ENCODE measurements at places on chromosomes 1 and 21. TPM values are rescaled to one million over a fixed set of nuclear protein-coding genes. Genes with fewer than 3 reads are reported as not detected.
A peak's percentile ranks its signal among the peaks of the same experiment; 100 is the strongest.

GRCh38 chr21:32463889-32464300 is 51.4 kb downstream of the EVA1C start:
- H3K27me3 ChIP-seq = no peaks in the 10 kb centered on the region
- H3K4me3 ChIP-seq = no peak overlapping the region
- no peak for DNase-seq
- no peaks in the 10 kb centered on the region for H3K4me1 ChIP-seq

- no peak overlapping the region for H3K27ac ChIP-seq
- no peaks in the 10 kb centered on the region for H3K4me1 ChIP-seq
- no peaks in the 10 kb centered on the region for H3K36me3 ChIP-seq
- no peaks in the 10 kb centered on the region for H3K27me3 ChIP-seq
- no peak for DNase-seq
Measured at GRCh38 chr1:17540255-17541001, 930 bp downstream of the ARHGEF10L start.

OR2T35 gene
- total RNA-seq = not detected

DNA sequence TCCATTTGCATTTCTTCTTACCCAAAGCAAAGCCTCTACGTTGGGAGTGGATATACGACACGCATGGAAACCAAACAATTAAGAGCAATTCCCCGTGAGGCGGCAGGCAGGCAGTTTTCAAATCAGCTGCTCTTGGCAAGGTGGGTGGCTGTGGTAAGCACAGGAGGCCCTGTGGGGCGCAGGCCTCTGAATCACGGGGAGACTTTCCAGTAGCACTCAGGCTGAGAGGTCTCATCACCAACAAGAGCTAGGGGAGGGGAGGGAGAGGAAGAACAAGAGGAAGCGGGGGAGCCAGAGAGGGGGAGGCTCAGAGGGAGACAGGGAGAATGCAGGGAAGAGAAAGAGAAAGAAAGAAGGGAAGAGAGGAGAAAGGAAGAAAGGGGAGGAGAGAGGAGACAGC is 56.4 kb downstream of the MT1HL1 start:
- DNase-seq = no peak
- H3K4me1 ChIP-seq = no peaks in the 10 kb centered on the region
- H3K27ac ChIP-seq = no peak overlapping the region
- H3K4me3 ChIP-seq = no peak overlapping the region
- no peaks in the 10 kb centered on the region for H3K36me3 ChIP-seq

ERICH3 gene
- total RNA-seq = not detected

DNA sequence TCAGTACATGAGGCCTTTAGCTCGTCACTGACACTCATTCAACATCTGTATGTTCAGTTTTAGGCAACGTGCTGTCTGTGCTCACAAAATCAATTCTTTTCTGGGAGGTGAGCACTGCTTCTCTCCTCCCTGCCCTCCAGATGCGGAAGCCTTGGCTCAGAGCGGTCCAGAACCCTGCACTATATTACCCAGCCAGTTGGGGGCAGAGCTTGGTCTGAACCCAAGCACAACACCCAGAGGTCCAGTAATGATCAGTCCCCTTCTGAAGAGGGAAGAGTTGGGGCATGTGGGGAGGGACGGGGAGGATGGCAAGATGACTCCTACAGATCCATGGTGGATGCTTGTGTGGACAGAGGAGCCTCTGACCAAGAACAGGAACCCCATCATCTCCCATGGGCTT is 5.6 kb upstream of the DSCAM start:
- H3K27me3 ChIP-seq = no peaks in the 10 kb centered on the region
- H3K4me1 ChIP-seq = no peaks in the 10 kb centered on the region
- H3K4me3 ChIP-seq = no peak overlapping the region
- DNase-seq = no peak
- no peak overlapping the region for H3K27ac ChIP-seq
- H3K36me3 ChIP-seq = no peaks in the 10 kb centered on the region

- peak overlapping the region; percentile 88 for H3K4me3 ChIP-seq
- no peak for DNase-seq
- no peaks in the 10 kb centered on the region for H3K4me1 ChIP-seq
- H3K27ac ChIP-seq = peak overlapping the region; percentile 48
- no peaks in the 10 kb centered on the region for H3K27me3 ChIP-seq
- H3K36me3 ChIP-seq = no peaks in the 10 kb centered on the region
Measured at GRCh38 chr1:167713330-167714081, 8.3 kb upstream of the MPZL1 start.

CDA gene
- not detected for total RNA-seq

DNA sequence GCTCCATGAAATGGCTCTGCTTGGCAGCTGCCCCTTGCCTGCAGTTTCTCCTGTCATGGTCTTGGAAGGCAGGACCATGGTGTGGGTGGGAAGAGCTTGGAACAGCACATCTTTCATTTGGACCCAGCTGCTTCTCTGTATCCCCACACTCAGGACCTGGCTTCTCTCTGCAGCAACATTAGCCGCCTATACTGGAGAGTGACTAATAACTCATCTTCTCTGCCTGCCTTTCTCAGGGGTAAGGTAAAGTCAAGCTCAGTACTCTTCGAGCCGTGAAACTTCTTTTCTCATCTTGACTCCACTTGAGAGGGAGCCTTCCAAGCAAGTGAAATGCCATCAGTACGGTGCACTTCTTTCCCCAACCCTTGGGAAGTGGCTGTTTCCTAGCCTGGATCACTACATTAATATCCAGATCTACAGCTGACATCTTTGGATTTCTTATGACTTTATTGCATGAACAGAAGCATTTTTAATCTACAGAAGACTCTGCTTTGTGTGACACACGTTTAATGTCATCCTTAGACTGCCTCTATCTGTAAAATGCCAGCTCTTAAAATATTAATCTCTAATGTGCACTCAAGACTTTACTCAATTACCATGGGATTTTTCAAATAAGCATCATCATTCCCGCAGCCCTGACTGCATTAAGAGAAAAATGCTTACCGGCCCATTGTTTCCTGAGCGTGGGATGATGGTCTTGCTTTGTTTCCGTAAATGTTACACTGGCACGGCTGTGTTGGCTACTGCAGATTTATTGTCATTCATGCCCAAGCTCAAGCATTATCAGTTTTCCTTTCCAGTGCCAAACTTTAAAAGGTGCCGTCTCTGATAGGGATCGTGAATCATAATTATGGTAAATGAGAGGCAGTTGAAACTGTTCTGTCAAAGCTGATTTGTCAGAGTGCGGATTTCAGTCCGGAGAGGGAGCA is 242.9 kb downstream of the HHAT start:
- H3K4me3 ChIP-seq = no peak overlapping the region
- no peak for DNase-seq
- no peaks in the 10 kb centered on the region for H3K4me1 ChIP-seq
- H3K27ac ChIP-seq = no peak overlapping the region

Measured in naive thymus-derived CD4-positive, alpha-beta T cell (primary cell).